Lung (tissue), 17 donors: ENCODE measurements at places on chromosomes 16 and 17. TPM values are rescaled to one million over a fixed set of nuclear protein-coding genes. Genes with fewer than 3 reads are reported as not detected.

DNA sequence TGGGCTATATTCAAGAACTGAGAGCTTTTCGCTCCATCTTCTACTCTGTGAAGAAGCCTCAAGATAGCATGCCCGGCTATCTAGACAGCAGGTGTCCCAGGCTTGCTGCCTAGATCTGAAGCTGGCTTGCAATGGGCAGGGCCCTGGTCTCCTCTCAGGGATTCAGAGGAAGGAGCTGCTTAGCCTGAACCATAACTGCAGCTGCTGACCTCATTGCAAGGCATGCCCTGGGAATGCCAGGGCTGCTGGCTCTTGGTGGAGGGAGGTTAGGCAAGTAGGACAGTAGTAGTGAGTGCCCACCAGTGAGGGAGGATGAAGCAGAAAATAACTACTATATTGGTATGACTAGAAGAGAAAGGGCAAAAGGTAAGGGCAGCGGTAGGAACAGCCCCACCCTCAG, 21.3 kb upstream of the SLC35B1 start:
- no peak overlapping the region for H3K27ac ChIP-seq
- no peak for DNase-seq
- H3K27me3 ChIP-seq, result no peaks in the 10 kb centered on the region
- H3K36me3 ChIP-seq, result no peaks in the 10 kb centered on the region

DNA sequence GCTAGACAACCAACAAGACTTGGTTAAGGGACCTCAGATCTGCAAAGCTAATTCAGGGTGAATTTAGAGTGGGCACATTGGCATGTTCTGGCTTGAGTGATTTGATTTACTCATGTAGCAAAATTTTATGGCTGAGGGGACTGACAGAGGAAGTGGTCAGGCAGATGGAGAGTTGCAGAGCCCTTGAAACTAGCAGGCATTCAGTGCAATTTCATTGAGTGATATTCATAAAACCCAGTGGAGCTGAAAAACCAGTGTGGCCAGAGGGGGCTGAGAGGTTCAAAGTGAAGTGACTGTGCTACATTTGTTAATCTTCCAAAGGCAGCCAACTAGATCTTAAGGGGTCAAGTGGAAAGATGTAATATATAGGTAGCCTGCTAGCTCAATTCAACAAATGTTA, 2.2 kb upstream of the TMEM94 start:
- no peak overlapping the region for H3K27ac ChIP-seq
- no peak for DNase-seq
- H3K4me3 ChIP-seq, result no peak overlapping the region
- H3K27me3 ChIP-seq, result no peaks in the 10 kb centered on the region
- no peaks in the 10 kb centered on the region for H3K36me3 ChIP-seq

DNA sequence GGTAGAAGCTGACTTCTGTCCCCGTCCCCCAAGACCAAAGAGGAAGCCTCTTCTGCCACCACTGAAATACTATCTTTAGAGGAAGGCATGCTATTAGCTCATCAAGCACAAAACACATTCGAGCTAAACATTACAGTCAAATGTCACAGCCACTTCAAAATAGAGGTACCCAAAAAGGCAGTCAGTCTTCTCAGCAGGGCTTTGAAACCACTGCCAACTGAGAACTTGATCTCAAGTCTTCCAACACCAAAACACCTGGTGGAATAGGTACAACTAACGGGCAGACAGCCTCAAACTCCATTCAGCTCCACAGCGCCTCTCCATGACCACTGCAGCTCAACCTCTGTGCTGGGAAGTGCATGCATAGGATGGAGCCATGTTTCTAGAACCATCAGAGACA, 36.0 kb downstream of the ZFHX3 start:
- no peak for DNase-seq
- H3K27ac ChIP-seq, result no peak overlapping the region
- H3K27me3 ChIP-seq, result no peaks in the 10 kb centered on the region
- H3K4me1 ChIP-seq, result peaks cover 3% of the 10 kb centered on the region
- H3K4me3 ChIP-seq, result no peak overlapping the region

DNA sequence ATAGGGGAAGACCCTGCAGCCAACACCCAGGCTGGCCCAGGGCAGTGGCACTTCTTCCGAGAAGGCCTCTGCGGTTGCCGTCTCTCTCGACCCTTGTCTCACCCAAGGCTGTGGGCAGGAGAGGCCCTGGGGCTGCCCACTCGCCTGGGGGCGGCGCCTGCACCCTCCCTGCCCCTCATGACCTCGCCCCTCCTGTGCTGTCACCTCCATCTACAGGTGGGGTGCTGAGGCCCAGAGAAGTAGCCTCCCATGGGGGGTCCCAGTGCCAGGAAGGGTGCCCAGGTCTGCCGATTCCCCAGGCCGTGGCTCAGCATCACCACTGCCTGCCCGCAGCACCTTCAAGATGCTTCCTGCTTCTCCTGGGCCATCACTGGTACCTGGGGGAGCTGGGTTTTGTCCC, 992 bp downstream of the NLRC3 start:
- no peak overlapping the region for H3K27ac ChIP-seq
- no peaks in the 10 kb centered on the region for H3K36me3 ChIP-seq
- H3K27me3 ChIP-seq, result no peaks in the 10 kb centered on the region
- H3K4me1 ChIP-seq, result no peaks in the 10 kb centered on the region
- DNase-seq, result no peak
- no peak overlapping the region for H3K4me3 ChIP-seq

DNA sequence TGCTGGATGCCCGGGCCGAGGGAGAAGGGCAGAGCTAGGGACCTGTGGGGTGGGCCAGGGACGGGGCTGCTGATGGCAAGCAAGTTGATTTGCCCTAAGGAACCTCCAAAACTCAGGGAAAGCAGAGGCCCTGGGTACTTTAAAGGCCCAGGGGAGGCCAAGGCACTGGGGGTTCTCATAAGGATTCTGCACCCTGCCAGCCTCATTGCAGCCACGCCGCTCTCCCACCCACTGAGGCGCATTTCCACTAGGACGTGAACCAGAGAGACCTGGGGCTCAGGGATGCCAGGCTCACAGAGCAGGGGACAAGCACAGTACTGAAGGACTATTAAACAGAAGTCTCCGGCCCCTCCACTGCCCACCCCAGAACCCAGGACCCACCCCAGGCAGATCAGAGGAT, 39.4 kb upstream of the RBFOX3 start:
- DNase-seq, result no peak
- H3K36me3 ChIP-seq, result no peaks in the 10 kb centered on the region
- no peaks in the 10 kb centered on the region for H3K27me3 ChIP-seq

DNA sequence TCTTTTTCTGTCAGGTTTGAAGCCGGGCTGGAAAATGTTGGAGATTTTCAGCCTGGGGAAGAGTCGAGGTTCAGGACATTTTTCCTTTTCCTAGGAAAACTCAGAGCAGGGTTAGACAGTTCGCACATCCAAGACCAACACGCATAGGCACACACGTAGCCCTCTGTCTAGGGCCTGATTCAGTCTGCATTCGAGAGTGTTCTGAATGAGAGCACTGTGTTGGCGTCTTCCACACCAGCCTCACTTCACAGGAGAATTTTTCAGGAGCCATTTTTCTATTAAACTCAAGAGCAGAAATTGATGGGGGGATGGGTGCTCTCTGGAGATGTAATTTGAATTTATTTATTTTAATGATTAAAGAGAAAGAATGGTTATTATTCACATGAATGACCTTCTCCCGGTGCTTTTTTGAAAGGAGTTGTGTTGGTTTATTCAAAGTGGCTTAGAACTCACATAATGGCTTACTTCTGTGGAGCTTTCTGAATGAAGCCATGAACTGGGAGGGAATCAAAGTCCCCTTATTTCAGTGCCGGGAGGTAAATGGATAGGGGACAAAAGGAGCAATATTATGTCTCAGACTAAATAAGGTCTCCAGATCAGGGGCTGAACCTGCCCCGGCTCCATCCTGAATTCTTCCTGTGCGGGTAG, 194.3 kb downstream of the CCDC182 start:
- no peak for DNase-seq
- no peaks in the 10 kb centered on the region for H3K36me3 ChIP-seq
- peaks cover 5% of the 10 kb centered on the region for H3K4me1 ChIP-seq

GRCh38 chr17:6177941-6178694, 107.9 kb downstream of the WSCD1 start:
- no peaks in the 10 kb centered on the region for H3K27me3 ChIP-seq
- H3K36me3 ChIP-seq, result no peaks in the 10 kb centered on the region
- no peaks in the 10 kb centered on the region for H3K4me1 ChIP-seq
- H3K27ac ChIP-seq, result no peak overlapping the region
- DNase-seq, result no peak
- H3K4me3 ChIP-seq, result no peak overlapping the region

The TSNAXIP1 gene
- total RNA-seq, result 5.0 TPM

The CD300A gene
- 12.9 TPM for total RNA-seq
